Stimulated activated memory B cell treated with anti-CD40 and anti-IgM and Interleukin-4, amounts not matched to agents 10 μg/mL and 1 μg/mL and 100 μg/mL, for 72 hours (primary cell): ENCODE measurements at places on chromosomes 4 and X.

- ATAC-seq: no peak
- no peak overlapping the region for H3K27ac ChIP-seq
- no peaks in the 10 kb centered on the region for H3K27me3 ChIP-seq
- H3K36me3 ChIP-seq: no peaks in the 10 kb centered on the region
Measured at GRCh38 chrX:112997991-112998390, 157.4 kb upstream of the AMOT start.

GRCh38 chr4:82818664-82819662 lies 20.4 kb upstream of the SCD5 start:
- no peaks in the 10 kb centered on the region for H3K4me1 ChIP-seq
- ATAC-seq: no peak
- no peak overlapping the region for H3K27ac ChIP-seq
- peaks cover 55% of the 10 kb centered on the region for H3K36me3 ChIP-seq

DNA sequence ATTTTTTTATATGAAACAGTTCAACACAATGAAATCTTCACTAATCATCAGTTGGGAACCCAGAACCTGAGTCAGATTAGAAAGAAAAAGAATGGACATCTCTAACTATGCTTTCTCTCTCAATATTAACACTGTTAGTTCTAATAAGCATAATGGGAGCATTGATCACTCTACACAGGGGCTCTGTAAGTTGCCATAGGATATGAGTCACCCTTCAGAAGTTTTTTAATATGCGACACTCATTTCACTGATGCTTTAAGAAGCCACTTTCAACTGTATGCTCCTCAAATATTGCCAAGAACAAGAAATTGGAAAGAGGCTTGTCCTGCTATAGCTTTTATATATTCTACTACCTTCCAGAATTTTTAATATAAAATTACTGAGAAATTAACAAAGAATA lies 187.0 kb downstream of the AASDH start:
- H3K36me3 ChIP-seq: no peaks in the 10 kb centered on the region
- H3K27me3 ChIP-seq: peaks cover 9% of the 10 kb centered on the region
- no peak for ATAC-seq
- no peak overlapping the region for H3K27ac ChIP-seq

- peaks cover 10% of the 10 kb centered on the region for H3K36me3 ChIP-seq
- no peak for ATAC-seq
- no peaks in the 10 kb centered on the region for H3K27me3 ChIP-seq
- H3K27ac ChIP-seq: no peak overlapping the region
- H3K4me1 ChIP-seq: peaks cover 12% of the 10 kb centered on the region
Measured at GRCh38 chr4:102787096-102787881, 26.5 kb upstream of the MANBA start.

DNA sequence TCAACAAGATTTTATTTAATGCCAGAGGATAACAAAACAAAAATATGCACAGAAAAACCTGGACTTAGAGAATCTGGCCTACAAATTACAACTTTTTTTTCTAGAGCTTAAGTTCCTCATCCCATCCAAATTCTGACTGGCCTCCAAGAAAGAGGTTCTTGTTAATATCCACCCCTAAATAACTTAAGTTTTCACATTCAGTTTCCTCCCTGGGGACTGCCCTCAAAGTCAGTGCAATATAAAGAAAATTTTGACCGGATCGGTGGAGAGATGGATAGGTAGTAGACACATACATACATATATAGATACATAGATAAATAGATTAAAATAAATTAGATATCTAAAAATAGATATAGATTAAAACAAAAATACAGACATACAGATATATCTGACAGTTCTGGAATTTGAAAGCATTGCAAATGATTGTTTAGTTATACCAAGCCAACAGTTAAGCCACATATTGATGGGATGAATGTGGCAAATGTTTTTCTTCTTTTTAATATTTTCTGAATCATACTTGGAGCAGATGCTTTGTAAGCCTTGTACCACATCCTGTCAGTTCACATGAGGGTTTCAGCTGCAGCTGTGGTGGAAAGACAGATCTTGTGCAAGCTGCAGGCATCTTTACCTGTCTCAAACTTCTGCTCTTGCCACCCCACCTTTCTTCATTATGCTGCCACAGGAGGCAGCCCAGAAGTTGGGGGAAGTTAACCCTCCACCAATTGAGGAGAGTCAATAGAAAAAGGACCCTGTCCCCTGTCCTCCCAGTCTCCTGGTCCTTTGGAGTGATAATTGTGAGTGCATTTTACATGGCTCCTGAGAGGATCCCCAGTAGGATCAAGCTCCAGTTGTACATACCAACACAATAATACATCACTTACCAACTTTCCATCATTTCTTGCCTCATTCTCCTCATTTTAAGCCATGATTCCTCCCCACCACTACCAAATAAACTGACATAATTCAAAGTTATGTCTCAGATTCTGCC lies 58.5 kb upstream of the PRDM8 start:
- peaks cover 34% of the 10 kb centered on the region for H3K4me1 ChIP-seq
- ATAC-seq: peak; percentile 86
- H3K27ac ChIP-seq: peak overlapping the region; percentile 17
- H3K36me3 ChIP-seq: no peaks in the 10 kb centered on the region
- H3K4me3 ChIP-seq: no peak overlapping the region
- H3K27me3 ChIP-seq: no peaks in the 10 kb centered on the region

DNA sequence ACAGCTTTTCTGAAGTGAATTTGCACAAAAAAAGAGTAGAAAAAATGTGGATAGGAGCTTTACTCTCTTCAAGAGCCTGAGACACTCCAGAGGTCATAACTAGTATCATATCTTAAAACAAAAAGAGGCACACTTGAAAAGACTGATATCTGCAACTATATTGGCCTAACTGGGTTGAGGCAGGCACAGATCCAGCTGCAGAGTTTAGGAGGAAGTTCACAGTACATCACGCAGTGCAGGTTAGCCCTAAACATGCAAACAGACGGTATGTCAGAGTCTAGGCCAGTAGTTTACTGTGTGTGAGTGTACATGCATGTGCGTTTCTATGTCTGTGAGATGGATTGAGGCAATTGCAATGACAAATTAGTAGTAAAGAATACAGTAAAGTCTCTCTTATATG lies 24.2 kb upstream of the CT47A1 start:
- H3K27ac ChIP-seq: no peak overlapping the region
- H3K4me3 ChIP-seq: no peak overlapping the region
- no peak for ATAC-seq
- peaks cover 6% of the 10 kb centered on the region for H3K36me3 ChIP-seq
- peaks cover 14% of the 10 kb centered on the region for H3K27me3 ChIP-seq

DNA sequence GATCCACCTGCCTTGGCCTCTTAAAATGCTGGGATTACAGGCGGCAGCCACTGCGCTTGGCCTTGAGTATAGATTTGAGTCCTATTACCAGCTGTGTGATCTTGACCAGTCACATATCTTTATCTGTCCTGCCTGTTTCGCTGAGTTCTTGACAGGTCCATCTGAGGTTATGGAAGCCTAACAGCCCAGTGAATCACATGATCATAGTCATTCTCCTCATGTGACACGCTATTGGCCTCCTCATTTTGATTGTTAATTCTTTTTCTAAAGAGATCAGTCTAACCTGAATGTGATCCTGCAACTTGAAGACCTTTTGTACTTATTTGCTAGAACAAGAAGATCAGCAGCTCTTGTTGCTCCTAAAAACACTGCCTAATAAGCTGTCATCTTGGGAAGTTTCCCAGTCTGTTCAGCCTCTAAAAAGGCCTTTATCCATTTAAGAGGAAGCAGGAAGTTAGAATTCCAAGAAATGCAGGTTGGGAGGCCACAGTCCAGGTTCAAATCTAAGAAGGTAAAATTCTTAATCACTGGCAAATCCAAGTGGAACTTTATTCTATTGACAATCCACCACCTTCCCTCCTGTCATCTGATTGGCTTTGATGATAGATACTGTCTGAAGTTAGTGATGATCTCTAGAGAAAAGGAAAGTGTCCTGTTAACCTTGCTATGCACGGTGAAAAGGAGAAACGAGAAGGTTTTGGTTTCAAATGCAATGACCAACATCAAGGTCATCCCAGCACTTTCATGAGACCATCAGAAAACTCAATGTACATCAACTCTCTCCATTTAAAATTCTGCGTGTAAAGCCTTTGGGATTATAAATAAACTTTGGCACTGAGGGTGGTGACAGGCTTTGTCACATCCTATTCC lies 86.9 kb downstream of the CHRNA9 start:
- no peak overlapping the region for H3K4me3 ChIP-seq
- peaks cover 29% of the 10 kb centered on the region for H3K36me3 ChIP-seq
- no peaks in the 10 kb centered on the region for H3K27me3 ChIP-seq
- ATAC-seq: no peak

DNA sequence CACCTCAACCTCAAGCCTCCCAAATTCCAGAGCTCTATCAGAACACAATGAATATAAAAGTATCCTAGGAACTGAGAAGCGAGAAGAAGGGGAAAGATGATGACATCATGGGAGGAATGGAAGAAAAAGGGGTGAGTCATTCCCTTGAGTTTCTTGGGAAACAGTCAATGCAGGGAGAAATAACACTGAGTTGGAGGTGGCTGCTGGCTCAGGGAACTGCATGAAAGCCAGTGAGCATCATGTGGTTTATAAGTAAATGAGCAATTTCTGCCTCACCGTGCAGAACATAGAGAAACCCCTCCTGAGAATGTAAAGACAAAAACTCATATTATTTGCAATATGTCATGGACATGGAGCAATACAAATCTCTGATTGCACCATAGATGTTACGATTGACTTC lies 73.3 kb downstream of the SHOX start:
- H3K27me3 ChIP-seq: no peaks in the 10 kb centered on the region
- H3K4me3 ChIP-seq: no peak overlapping the region
- no peaks in the 10 kb centered on the region for H3K4me1 ChIP-seq

DNA sequence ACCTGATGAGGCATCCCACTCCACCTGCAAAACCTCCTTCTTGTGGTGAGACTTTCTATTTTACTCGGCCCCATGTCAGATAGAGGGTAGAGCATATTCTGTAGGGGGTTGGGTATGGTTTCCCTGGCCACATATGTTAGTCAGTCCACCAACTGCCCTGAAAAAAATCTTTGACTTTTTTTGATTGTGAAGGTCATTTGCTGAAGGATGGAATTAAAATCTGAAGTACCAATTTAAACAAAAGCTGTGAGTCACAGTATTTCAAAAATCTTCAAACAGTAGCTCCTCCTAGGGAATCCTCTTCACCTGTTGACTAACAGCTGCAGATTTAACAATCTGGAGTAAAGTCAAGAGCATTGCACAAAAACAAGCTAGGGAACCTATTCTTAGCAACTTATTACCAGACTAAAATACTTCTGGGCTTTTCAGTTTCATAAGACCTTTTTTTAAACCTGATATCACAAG lies 8.0 kb upstream of the CCDC110 start:
- peaks cover 47% of the 10 kb centered on the region for H3K27me3 ChIP-seq
- peaks cover 10% of the 10 kb centered on the region for H3K4me1 ChIP-seq
- peak; percentile 75 for ATAC-seq
- H3K27ac ChIP-seq: no peak overlapping the region
- H3K4me3 ChIP-seq: no peak overlapping the region
- H3K36me3 ChIP-seq: no peaks in the 10 kb centered on the region

GRCh38 chr4:81506731-81507130 lies 35.0 kb upstream of the RASGEF1B start:
- H3K4me3 ChIP-seq: no peak overlapping the region
